ENCODE measurements at places on chromosomes 1 and 21.
A peak's percentile ranks its signal among the peaks of the same experiment; 100 is the strongest.

DNA sequence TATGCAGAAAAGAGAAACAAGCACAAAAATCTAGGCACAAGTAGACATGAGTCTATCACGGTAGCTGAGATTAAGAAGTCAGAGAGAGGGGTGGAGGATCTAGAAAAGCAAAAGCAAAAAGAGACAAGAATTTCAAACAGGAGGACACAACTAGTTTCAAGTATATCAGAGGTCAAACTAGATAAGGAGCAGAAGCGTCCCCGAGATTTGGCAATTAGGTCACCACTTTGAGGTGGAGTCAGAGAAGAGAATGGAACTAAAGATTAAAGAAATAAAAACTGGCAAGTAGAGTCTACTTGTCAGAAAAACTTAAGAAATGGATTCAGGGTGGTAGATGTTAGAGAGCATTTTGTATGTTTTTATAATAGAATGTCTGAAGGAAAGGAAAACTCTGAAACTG is 2.3 kb downstream of the SF3B4 start:
- H3K4me3 ChIP-seq: peak overlapping the region; percentile 76
- no peak for DNase-seq
- H3K27me3 ChIP-seq: no peaks in the 10 kb centered on the region
- H3K27ac ChIP-seq: no peak overlapping the region
- H3K4me1 ChIP-seq: peaks cover 28% of the 10 kb centered on the region
- peaks cover 35% of the 10 kb centered on the region for H3K36me3 ChIP-seq

DNA sequence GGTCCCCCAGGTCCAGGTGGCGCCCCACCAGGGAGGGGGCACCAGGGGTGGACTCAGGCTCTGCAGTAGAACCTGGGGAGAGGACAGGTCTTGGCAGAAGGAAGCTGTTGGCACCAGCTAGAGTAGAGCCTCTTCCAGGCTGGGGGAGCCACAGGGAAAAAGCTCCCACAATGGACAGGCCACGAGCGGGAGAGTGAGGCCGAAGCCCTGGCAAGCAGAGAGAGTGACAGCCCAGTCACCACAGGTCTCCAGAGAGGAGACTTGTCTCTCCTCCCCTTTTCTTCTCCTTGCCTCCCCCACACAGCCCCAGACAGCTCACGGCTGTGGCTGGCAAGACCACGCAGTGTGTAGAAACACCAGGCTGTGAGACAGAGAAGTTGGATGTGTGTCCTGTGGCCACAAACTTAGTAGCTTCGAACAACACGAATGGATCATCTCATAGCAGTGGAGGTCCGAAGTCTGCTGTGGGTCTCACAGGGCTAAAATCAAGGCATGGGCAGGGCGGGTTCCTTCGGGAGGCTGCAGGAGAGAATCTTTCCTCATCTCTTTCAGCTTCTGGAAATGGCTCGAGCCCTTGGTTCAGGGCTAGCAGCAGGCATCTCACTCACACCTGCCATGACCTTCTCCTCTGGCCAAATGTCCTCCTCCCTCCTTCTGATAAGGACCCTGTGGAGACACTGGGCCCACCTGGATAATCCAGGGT is 3.3 kb downstream of the KRTAP12-4 start:
- H3K36me3 ChIP-seq: peaks cover 4% of the 10 kb centered on the region
- no peaks in the 10 kb centered on the region for H3K27me3 ChIP-seq
- DNase-seq: no peak
- peak overlapping the region; percentile 65 for H3K27ac ChIP-seq

DNA sequence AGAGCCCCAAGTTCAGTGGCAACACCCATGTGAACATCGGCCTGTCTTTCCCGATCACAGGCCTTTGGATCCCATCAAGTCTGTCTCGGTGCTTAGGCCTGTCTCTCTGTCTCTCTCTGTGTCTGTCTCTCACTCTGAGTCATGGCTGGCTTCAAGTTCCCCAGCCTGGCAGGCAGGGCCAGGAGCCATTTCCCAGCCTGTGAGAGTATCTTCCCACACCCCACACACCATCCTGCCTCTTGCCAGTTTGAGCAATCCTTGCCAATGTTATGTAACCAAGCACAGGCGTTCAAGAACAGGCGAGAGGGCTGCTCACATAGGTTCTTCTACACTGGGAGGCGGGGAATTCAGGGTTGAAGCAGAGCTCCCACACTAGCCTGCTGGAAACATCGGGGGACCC is 70.0 kb upstream of the TMEM51 start:
- no peaks in the 10 kb centered on the region for H3K27me3 ChIP-seq
- no peak overlapping the region for H3K4me3 ChIP-seq
- DNase-seq: no peak
- no peak overlapping the region for H3K27ac ChIP-seq
- no peaks in the 10 kb centered on the region for H3K4me1 ChIP-seq
- no peaks in the 10 kb centered on the region for H3K36me3 ChIP-seq

DNA sequence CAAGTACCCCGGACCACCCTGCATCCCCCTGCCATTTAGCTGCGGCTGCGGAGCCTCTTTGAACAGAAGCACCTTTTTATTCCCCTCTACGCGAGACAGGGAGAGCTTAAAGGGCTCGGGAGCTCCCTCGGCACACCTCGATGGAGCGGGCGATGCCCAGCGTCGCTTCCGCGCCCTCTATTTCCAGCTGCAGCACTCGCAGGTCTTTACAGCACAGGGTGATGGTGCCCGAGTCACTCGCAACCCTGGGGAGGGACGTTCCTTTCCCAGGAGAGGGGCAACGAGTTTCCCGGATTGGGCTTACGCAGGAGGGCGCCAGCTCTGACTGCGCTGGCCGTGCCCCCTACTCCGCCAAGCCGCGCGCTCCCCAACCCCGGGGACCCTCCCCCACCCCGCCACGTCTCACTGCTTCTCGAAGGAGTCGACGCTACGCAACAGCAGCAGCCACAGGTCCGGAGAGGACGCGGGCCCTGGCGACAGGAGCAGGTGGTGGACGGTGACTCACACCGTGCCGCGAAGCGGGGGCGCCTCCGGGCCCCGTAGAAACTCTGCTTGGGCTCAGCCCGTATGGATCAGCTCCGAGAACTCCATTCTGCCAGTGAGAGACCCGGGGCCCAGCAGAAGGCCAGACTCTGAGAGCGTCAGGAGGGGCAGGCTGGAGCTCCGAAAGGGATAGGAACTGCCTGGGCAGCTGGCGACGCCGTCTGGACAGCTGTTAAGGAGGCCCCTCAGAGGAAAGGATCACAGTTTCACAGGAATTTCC is 5.8 kb upstream of the FAM167B start:
- peak; percentile 65 for DNase-seq
- H3K27me3 ChIP-seq: no peaks in the 10 kb centered on the region
- H3K36me3 ChIP-seq: no peaks in the 10 kb centered on the region
- peaks cover 24% of the 10 kb centered on the region for H3K4me1 ChIP-seq
- peak overlapping the region; percentile 92 for H3K4me3 ChIP-seq

GRCh38 chr1:206794294-206794908 is 22.1 kb upstream of the IL10 start:
- no peak for DNase-seq
- H3K4me1 ChIP-seq: peaks cover 20% of the 10 kb centered on the region
- H3K27me3 ChIP-seq: no peaks in the 10 kb centered on the region
- peak overlapping the region; percentile 85 for H3K27ac ChIP-seq

GRCh38 chr1:39195166-39196111 is 9.1 kb upstream of the MACF1 start:
- peak overlapping the region; percentile 81 for H3K4me3 ChIP-seq
- peak overlapping the region; percentile 95 for H3K27ac ChIP-seq

- H3K36me3 ChIP-seq: no peaks in the 10 kb centered on the region
- no peaks in the 10 kb centered on the region for H3K4me1 ChIP-seq
- DNase-seq: no peak
- H3K4me3 ChIP-seq: no peak overlapping the region
- no peak overlapping the region for H3K27ac ChIP-seq
Measured at GRCh38 chr1:105122041-105122440, 1372.3 kb downstream of the AMY1C start.

- no peak overlapping the region for H3K4me3 ChIP-seq
- no peak overlapping the region for H3K27ac ChIP-seq
- no peak for DNase-seq
- no peaks in the 10 kb centered on the region for H3K36me3 ChIP-seq
Measured at GRCh38 chr1:112904831-112905261, 51.1 kb downstream of the SLC16A1 start.

- peaks cover 17% of the 10 kb centered on the region for H3K4me1 ChIP-seq
- DNase-seq: no peak
- no peaks in the 10 kb centered on the region for H3K36me3 ChIP-seq
- no peaks in the 10 kb centered on the region for H3K27me3 ChIP-seq
Measured at GRCh38 chr1:117605164-117605773, 579 bp upstream of the TENT5C start.

DNA sequence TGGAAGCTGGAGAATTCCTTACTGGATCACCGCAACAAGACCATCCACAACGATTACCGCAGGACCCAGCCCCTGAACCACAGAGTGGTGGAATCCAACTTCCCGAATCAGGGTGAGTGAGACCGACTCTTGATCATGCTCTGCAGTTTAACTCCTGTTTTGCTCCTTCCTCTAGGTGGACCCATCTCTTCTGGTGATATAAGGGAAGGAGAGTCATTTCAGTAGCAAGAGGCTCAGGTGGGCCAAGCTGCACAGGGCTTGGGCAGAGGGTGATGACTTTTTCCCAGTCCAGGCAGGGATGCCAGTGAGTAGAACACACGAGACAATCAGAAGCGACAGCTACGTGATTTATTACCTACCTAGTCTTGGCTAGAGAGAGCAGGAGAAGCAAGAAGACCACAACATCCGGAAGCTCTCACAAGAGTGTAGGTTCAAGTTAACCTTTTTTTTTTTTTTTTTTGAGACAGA is 25.2 kb downstream of the CA6 start:
- H3K27me3 ChIP-seq: no peaks in the 10 kb centered on the region
- H3K4me1 ChIP-seq: peaks cover 44% of the 10 kb centered on the region
- peak overlapping the region; percentile 95 for H3K27ac ChIP-seq
- DNase-seq: peak; percentile 83
- H3K36me3 ChIP-seq: peaks cover 39% of the 10 kb centered on the region

- no peak for DNase-seq
- no peak overlapping the region for H3K27ac ChIP-seq
- H3K4me3 ChIP-seq: no peak overlapping the region
- H3K4me1 ChIP-seq: no peaks in the 10 kb centered on the region
- H3K27me3 ChIP-seq: no peaks in the 10 kb centered on the region
- no peaks in the 10 kb centered on the region for H3K36me3 ChIP-seq
Measured at GRCh38 chr1:71623888-71624287, 543.1 kb upstream of the ZRANB2 start.

GRCh38 chr1:108785264-108785663 is 38.8 kb downstream of the STXBP3 start:
- H3K4me3 ChIP-seq: no peak overlapping the region
- H3K27me3 ChIP-seq: no peaks in the 10 kb centered on the region
- DNase-seq: no peak
- H3K27ac ChIP-seq: no peak overlapping the region
- H3K36me3 ChIP-seq: peaks cover 35% of the 10 kb centered on the region

DNA sequence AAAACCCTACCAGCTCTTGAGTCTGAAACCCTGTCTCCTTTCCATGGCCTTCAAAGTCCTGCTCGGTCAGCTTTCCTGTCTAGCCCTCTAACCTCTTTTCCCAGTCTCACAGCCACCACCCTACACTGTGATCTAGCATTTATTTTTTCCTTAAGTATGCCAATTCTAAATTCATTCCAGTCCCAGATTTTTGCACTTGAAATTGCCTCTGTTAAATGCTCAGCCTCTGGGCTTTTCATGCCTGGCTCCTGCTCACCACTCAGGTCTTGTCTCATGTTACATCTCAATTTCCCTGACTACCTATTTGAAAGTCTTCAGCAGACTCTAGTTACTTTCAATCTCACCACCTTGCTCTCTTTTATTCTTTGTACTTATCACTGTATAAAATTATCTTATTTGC is 176.2 kb downstream of the ADGRL4 start:
- H3K27me3 ChIP-seq: no peaks in the 10 kb centered on the region
- no peaks in the 10 kb centered on the region for H3K36me3 ChIP-seq
- H3K4me1 ChIP-seq: no peaks in the 10 kb centered on the region
- H3K27ac ChIP-seq: no peak overlapping the region

DNA sequence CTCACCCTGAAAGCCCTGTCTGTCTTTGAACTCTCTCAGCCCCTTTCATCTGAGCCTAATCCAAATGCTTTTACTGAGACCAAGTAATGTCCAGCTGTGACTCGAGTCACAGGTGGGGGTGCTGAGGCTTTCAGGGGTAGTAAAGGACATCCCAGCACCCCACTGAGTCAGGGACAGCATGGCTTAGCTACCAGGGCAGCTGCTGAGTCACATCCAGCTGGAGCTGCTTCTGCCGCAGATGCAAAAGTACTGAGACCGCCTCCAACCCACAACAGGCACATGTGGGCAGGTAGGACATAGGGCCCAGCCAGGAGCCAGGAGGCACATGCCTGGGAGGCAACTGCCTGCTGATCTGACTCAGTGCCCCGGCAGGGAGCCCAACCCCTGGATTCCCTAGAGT is 6.7 kb upstream of the VSIG8 start:
- peaks cover 7% of the 10 kb centered on the region for H3K27me3 ChIP-seq
- H3K36me3 ChIP-seq: no peaks in the 10 kb centered on the region

GRCh38 chr1:182367926-182368325 is 23.7 kb downstream of the GLUL start:
- no peaks in the 10 kb centered on the region for H3K4me1 ChIP-seq
- no peak overlapping the region for H3K4me3 ChIP-seq
- no peak for DNase-seq
- H3K36me3 ChIP-seq: no peaks in the 10 kb centered on the region
- no peak overlapping the region for H3K27ac ChIP-seq
- peaks cover 11% of the 10 kb centered on the region for H3K27me3 ChIP-seq

- H3K4me3 ChIP-seq: no peak overlapping the region
- H3K27ac ChIP-seq: no peak overlapping the region
- peaks cover 2% of the 10 kb centered on the region for H3K4me1 ChIP-seq
- H3K27me3 ChIP-seq: peaks cover 12% of the 10 kb centered on the region
- H3K36me3 ChIP-seq: no peaks in the 10 kb centered on the region
- DNase-seq: no peak
Measured at GRCh38 chr1:230332575-230333066, 93.5 kb downstream of the PGBD5 start.

DNA sequence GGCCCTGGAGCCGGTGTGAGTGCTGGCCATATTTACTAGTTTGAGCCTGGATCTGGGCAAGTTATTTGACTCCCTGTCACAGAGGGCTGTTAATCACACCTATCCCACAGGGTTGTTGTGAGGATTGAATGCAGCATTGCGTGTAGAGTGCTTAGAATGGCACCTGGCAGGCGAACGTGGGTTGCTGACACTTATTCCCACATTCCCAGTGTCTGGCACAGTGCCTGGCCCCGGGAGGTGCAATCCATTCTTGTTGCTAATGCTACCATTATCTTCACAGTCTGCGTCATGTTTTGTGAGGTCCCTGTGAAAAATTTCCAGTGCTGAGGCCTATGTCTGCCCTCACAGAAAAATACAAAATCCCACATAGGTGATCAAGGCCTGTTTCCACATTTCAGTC is 66.1 kb downstream of the CD2 start:
- no peak for DNase-seq
- H3K4me3 ChIP-seq: no peak overlapping the region
- H3K27ac ChIP-seq: no peak overlapping the region
- no peaks in the 10 kb centered on the region for H3K27me3 ChIP-seq
